Liver (tissue), 10 donors: ENCODE measurements at places on chromosomes 16 and 17.

- DNase-seq = no peak
Measured at GRCh38 chr17:81388612-81389367, 6.5 kb upstream of the BAHCC1 start.

GRCh38 chr17:43816336-43817320, 16.3 kb downstream of the MPP3 start:
- no peak for DNase-seq

- DNase-seq = no peak
Measured at GRCh38 chr17:64157669-64158180, 27.8 kb upstream of the ERN1 start.

DNA sequence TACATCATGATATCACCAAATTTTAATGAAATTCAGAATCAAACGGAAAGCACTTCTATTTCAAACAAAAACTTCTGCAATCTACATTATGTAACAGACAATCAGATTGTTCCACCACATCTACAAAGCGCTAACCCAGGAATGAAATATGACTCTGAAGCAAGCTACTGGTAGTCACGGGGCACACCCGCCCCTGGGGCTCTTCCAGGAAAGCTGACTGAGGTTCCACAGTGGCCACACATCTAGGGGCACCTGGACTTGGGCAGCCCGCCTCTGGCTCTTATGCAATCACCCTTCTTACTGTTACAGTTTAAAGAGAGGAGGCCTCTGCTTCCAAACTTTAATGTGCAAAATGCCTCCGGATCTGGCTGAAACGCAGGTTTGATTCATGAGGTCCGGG, 27.5 kb downstream of the ZCCHC14 start:
- DNase-seq = no peak

DNA sequence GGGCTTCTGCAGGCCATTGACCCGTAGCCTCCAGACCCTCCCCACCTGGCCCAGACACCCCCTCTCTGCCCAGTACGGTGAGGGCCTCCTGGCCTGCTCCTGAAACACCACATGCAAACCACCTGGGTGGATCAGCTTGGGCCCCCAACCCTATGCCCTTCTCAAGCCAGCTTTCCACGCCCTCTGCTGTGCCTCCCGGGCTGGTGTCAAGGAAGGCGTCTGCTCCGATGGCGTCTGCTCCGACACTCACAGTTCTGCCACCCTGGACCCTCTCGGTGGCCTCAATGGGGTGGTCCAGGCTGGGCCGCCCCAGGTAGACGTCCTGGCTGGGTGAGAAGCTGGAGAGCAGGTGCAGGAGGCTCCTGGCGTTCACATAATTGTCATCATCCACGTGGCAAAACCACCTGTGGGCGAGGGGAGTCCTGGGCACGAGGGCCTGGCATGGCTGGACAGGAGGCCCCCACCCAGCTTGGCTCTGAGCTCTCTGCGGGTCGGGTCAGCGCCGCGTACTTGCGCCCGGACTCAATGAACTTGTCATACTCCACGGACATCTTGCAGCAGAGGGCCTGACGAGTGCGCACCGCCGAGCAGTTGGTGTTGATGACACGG, 1.4 kb downstream of the RFNG start:
- DNase-seq = no peak

DNA sequence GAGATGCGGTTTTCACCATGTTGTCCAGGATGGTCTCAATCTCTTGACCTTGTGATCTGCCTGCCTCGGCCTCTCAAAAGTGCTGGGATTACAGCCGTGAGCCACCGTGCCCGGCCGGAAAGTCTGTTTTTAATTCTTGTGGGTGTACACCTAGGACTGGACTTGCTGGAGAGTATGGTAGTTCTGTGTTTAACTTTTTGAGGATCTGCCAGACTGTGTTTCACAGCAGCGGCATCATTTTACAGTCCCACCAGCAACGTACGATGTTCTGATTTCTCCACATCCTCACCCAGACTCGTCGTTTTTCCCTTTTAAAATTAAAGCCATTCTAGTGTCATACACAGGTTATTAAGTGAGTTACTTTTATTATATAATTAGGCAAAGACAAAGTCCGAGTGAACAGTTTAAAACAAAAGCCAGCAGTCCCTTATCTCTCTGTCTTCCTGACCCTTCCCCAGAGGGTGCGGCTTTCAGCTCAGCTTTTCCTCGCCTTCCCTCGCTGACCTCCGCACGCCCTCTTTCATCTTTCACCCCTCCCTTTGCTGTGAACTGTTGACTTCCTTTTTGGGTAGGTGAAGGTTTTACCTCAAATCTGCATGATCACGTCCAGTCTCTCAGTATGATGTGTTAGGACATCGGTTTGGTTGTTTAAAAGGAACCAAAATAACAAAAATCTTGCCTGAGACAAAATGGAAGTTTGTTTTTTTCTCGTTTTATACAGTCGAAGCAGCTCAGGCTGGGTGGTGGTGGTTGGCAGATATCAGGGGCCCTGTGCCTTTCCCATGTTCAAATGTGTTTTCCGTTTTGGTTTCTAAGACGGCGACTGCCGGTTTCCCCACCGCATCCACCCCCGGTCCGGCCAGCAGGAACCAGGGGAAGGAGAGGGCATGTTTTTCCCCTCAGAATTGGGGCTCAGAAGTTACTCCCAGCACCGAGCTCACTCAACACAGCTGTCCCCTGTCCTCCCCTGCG, 18.0 kb downstream of the FAM234A start:
- no peak for DNase-seq

- DNase-seq = peak; percentile 86
Measured at GRCh38 chr16:88769617-88770460, 15.2 kb downstream of the PIEZO1 start.

- no peak for DNase-seq
Measured at GRCh38 chr16:73172241-73172972, 124.5 kb upstream of the ZFHX3 start.

DNA sequence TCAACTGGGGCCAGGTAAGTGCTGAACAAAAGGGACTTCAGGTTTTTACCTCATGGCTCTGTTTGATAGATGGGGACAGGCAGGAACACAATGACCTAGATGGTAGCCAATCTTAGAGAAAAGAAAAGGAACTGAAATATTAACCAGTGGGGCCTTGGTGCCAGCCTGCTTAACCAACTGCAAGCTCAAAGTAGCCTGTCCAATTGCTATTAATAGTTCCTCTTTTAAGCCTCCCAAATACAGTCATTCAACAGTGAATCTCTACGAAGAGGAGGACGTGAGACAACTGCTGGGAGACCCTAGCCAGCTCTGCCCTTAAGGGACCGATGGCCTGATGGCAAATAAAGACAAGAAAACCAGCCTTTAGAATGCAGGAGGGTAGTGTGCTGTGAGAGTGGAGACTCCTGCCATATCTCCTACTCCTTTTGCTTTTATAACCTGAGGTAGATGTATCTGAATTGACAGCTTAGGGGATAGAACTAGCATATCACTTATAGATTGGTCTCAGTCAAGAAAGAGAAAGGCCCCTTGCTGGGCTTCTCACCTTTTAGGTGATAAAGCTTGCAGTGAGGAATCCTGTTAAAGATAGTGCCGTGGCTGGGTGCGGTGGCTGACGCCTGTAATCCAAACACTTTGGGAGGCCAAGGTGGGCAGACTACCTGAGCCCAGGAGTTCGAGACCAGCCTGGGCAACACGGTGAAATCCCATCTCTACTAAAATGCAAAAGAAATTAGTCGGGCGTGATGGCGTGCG, 28.3 kb downstream of the ARSG start:
- no peak for DNase-seq

GRCh38 chr17:36755586-36755985, 154.2 kb downstream of the MRM1 start:
- DNase-seq = no peak

GRCh38 chr16:78195797-78196196, 96.3 kb downstream of the WWOX start:
- DNase-seq = no peak

GRCh38 chr16:77335652-77336234, 99.1 kb downstream of the ADAMTS18 start:
- DNase-seq = no peak

GRCh38 chr16:5056352-5056751, 9.4 kb downstream of the C16orf89 start:
- peak; percentile 58 for DNase-seq

- DNase-seq = peak; percentile 65
Measured at GRCh38 chr16:87076950-87077749, 240.0 kb downstream of the C16orf95 start.

- DNase-seq = peak; percentile 85
Measured at GRCh38 chr16:57535680-57536305, 578 bp downstream of the CCDC102A start.

DNA sequence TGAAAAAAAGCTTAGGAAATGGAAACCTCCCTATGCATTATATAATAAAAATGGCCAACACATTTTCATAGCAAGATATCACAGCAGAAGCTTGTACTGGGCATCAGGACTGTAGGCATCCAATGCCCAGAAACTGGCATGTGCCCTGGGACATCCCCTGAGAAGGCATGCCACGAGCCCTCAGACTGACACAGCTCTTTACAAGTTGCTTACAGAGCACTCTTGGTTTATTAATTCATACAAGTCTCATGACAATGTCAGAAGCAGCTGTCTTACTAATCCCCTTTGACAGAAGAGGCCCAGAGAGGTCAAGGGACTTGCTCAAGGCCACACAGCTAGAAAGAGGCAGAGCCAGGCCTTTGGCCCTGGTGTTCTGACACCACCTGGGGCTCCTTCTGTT, 5.6 kb upstream of the CCL2 start:
- no peak for DNase-seq

DNA sequence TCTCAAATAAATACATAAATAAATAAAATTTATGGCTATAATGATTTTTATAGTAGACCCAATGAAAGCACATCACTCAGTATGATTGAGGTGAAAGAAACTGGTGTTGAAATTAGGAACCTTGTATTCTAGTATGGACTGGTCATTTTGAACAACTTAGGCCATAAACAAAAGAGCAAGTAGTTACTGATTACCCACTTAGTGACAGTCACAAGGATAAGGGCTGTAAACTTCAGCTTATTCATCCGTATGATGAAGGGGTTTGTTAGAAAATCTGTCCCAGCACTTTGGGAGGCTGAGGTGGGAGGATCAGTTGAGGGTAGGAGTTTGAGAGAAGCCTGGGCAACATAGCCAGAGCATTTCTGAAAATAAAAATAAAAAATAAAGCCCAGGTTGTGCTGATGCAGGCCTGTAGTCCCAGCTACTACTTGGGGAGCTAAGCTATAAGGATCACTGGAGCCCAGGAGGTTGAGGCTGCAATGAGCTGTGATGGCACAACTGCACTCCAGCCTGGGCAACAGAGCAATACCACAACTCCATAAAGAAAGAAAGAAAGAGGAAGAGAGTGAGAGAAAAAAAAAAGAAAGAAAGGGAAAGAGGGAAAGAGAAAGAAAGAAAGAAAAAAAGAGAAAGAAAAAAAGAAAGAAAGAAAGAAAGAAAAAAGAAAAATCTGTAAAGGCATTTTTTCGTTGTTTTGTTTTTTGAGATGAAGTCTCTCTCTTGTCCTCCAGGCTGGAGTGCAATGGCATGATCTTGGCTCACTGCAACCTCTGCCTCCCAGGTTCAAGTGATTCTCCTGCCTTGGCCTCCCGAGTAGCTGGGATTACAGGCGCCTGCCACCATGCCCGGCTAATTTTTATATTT, 4.2 kb upstream of the SPAG9 start:
- no peak for DNase-seq

DNA sequence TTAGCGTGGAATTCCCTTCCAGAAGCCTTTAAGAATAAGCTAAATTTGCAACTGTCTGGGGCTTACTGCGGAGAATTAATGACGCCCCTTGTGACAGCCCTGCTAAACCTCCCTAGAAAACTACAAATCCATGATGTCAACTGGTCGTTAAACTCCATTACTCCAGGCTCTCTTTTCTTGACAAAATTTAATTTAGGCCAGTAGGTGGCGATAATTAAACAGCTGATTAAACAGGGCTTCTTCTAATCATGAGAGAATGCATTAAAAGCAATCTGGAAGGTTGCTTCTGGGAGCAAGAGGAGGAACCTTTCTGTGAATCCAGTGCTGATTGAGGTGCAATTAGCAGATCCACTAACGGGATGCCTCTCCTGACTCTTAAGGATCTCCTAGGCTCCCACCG, 8.1 kb upstream of the NLRP1 start:
- peak; percentile 10 for DNase-seq

DNA sequence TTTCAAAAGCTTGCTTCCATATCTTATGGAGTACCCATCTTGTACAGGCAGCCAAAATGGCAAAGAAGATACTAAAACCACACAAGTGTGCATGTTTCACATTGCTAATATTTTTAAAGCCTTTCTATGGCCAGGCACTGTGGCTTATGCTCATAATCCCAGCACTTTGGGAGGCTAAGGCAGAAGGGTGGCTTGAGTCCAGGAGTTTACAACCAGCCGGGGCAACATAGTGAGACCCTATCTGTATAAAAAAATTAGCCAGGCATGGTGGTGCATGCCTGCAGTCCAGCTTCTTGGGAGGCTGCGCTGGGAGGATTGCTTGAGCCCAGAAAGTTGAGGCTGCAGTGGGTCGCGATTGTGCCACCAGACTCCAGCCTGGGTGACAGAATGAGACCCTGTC, 71.3 kb downstream of the YPEL2 start:
- DNase-seq = no peak

DNA sequence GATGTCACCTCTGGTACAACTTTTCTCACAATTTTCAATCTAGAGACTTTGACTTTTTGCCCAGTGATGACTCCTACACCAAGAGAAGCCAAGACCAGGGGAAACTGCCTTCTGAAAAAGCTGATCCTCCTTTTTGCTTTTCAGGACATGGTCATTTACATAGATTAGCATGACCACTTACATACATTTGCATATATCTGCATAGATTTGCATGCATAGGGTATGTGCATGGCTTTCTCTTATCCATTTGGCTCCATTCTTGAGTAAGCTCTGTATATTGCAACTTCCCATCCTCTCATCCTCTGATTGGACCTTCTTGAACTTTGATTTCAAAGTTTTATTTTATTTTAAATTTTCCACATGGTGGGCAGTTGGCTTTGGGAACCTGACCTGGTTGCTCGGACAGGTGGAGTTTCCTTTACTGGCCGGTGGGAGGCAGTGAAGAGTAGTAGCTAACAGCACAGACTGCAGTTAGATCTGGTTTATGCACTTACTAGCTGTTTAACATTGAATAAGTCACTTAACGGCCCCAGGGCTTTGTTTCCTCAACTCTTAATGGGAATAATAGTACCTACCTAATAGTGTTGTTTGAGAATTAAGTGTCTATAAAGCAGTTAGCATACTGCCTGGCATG, 92.9 kb downstream of the GPR139 start:
- DNase-seq = no peak

- no peak for DNase-seq
Measured at GRCh38 chr17:76921340-76922036, 53.3 kb downstream of the MGAT5B start.

GRCh38 chr16:85334718-85335583, 222.7 kb upstream of the CIBAR2 start:
- DNase-seq = no peak

DNA sequence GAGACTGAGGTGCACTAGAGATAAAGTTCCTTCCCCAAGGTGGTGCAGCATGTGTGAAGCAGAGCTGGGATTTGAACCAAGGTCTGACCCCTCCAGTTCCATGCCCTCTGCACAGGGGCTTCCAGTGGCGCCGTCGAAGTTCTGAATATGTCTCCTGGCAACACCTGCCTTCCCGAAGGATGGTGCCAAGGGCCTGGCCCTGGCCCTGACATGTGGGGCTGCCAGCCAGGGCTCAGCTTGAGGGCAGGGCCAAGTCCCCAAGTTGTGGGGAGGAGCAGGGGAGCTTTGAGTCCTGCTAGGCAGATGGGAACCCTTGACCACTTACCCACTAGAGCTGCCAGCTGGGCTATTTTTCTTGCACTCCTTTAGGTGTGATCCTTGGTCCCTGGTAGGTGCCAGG, 56.4 kb downstream of the NKD1 start:
- no peak for DNase-seq

- DNase-seq = no peak
Measured at GRCh38 chr16:73062743-73063733, 15.1 kb upstream of the ZFHX3 start.
